Daoy (cell line): ENCODE measurements at places on chromosomes 1 and 21. TPM values are rescaled to one million over a fixed set of nuclear protein-coding genes. Genes with fewer than 3 reads are reported as not detected.

The SH2D5 gene
- total RNA-seq = 1.3 and 2.2 TPM in 2 replicates

The RXFP4 gene
- total RNA-seq = not detected in 2 replicates

The OR2T35 gene
- total RNA-seq = not detected in 2 replicates

The KHDC4 gene
- total RNA-seq = 45.8 and 58.2 TPM in 2 replicates

DNA sequence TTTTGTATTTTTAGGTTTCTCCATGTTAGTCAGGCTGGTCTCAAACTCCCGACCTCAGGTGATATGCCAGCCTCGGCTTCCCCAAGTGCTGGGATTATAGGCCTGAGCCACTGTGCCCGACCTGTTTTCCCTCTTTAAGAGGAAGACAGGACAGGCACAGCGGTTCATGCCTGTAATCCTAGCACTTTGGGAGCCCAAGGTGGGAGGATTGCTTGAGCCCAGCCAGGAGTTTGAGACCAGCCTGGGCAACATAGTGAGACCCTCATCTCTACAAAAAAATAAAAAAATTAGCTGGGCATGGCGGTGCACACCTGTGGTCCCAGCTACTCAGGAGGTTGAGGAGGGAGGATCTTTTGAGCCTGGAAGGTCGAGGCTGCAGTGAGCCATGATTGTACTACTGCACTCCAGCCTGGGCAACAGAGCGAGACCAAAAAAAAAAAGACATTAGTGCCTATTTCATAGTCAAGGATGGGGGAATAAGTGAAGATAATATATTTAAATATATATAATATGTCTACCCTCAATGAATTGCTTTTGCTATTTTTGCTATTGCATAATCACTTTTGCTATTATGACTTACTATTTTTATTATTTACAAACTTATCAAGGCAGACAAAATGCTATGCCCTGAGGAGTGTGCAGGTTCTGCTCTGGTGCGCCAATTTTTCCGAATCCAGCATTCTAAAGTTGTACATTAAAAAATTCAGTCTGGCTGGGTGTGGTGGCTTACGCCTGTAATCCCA, 17.7 kb downstream of the MARCKSL1 start:
- no peak for DNase-seq

GRCh38 chr1:208855403-208855802, 611.2 kb upstream of the PLXNA2 start:
- no peak for DNase-seq

DNA sequence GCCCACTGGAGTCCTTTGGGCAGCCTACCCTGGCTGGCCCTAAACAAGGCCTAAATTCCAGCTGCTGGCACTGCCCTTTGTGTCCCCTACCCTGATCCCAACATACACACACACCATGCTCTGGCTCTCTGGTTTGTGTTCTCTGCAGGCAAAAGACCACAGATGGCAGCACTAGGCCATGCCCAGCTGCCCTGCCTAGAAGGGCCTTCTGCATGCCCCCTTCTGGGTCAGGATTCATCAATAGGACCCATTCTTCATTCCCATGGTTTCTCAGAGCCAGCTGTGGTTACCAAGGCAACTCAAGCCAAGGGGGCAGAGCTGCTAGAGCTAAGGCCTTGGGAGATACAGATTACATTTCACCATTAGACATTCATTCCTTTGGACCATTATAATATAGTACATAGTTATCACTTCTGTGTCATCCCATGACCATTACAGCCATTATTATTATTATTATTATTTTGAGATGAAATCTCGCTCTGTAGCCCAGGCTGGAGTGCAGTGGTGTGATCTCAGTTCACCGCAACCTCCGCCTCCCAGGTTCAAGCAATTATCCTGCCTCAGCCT, 17.5 kb downstream of the ASAP3 start:
- no peak for DNase-seq

DNA sequence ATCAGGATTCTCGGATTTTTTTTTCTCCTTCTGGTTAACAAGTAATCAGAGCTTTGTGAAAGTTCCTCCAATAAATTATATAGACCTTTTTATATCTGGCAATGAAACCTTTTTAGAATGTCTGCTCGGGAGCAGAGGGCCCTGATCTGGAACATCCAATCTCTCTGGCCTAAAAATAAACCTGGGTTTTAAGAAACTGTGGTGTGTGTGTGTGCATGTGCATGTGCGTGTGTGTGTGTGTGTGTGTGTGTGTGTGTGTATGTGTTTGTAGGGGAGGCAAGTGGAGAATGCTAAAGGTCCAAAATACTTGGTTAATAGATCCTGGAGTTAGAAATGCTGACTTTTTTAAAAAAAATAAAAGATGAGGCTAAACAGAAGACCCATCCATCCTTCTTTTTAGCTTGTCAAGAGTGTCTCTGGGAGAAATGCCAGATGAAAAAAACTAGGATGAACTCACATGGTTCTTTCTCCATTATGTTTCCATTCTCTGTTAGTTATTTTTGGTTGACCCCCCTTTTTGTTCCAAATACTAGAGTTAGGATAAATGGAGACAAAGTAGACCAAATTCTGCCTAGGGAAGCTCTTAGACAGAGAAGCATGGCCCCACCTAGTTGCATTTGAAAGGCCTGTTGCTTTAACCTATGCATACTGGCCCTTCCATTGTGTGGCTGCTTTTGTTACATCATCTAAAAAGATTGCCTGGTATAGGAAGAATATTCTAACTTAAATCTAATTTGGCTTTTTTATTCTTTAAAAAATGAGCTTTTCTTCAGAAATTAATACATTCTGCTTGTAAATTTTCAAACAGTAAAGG, 175.9 kb downstream of the PAPPA2 start:
- DNase-seq = no peak

GRCh38 chr1:231676487-231676886, 49.9 kb downstream of the DISC1 start:
- DNase-seq = no peak

GRCh38 chr1:51305371-51305823, 25.0 kb downstream of the TTC39A start:
- DNase-seq = no peak
